Amniotic epithelial cell (primary cell): ENCODE measurements at places on chromosomes 7 and 10.

- peak; percentile 84 for DNase-seq
These were observed 124.8 kb downstream of the KIAA1217 start for GRCh38 chr10:24333736-24334135.

DNA sequence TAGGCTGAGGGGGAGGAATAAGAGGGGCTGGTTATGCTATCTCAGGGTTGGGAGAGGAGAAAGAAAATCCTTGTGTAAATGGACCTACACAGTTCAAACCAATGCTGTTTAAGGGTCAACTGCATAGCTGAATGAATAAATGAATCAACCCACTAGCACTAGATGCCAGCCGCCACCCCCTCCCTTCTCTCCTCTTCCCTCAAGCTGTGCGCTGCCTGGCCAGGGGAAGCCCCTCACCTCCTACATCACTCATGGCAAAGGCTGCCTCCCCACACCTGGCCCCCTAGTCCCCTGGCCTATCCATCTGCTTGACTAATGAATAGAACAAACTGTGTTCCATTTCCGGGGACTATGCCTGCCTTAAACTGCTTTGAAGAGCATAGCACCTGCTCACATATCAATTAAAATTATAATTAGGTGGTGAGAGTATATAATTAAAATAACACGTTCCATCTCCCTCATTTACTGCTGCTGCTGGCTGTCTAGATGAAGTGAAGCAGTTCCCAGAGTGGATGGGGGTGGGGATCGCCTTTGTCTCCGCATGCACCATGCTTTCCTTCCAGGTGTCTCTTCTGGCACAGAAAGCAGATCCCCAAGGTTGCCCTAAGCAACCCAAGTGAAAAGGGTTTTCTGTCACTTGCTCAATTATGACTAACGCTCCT, 32.6 kb downstream of the GRID1 start:
- no peak for DNase-seq

- peak; percentile 11 for DNase-seq
These were observed 27.9 kb downstream of the CADPS2 start for GRCh38 chr7:122858320-122858719.

GRCh38 chr7:99473315-99473596, 566 bp downstream of the ZNF789 start:
- DNase-seq = peak; percentile 90

DNA sequence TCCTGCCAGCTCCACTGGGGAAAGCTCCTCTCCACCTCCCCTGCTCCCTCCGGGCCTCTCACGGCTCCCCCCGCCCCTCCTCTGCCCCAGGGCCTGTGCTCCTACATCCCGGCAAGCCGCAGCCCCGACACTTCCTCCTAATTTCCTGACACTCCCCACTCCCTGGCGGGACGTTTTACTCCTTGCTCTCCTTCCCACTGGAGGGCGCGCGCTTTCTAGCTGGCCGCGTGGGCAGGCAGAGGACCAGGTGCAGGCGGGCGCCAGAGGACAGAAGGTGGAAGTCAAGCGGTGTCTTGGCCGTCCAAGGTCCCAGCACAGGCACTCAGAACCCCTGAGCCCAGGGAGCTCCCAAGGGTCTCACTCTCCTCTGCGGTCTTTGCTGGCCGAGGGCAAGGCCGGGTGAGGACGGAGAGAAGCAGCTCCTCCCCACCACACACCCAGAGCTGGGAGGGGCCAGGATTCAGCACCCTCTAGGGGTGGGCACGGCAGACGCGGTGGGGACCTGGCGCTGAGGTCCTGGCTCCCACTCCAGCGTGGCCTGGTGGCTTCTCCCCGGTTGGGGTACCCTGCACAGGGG, 19.1 kb downstream of the ADAM8 start:
- peak; percentile 40 for DNase-seq

- no peak for DNase-seq
These were observed 331.8 kb downstream of the CALN1 start for GRCh38 chr7:72080341-72080766.

DNA sequence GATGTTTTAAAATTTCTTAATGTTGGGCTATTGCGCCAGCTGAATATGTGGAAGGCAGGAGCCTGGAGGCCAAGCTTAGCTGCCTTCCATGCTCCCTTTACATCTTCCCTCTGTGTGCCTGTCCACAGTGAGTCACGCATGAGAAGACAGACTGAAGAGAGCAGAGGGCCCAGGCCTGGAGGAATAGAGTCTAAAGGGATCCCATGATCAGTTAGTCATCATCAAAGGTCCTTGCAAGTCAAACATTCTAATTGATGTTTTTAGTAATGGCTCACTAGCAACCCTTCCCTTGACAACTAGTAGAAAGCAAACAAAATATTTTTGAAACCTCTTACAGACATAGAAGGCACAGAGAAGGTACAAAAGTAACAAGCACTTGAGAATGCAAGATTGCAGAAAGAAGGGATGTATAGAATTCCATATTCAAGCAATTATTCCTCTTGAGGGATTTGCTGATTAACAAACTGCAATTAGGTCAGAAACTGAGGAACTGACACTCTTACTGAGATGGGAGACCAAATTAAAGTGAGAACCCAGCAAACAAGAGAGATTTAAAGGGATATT, 30.7 kb upstream of the APBB1IP start:
- peak; percentile 14 for DNase-seq

DNA sequence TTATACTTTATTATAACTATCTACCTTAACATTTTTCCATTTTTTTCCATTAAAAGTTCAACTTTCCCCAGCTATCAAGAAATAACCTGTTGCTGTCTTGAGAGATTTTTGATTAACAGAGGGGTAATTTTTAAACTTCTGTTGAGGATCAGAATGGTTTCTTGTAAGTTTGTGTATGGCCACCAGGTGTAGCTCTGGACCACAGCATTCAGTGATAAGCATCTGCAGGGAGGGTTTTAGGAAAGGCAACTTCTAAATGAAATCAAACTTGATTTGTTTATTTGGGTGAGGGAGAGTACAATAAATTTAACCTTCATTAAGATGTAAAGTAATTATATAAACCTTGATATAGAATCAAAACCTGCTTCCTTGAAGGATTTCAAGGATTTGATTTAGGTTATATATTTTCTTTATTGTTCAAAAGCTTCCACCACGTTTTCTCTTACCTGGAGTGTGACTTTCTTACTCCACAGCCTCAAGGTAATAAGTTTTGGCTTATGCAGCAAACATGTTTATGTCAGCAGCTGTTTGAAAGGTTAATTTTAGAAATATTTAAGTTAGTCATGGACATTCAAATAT, 153.3 kb downstream of the STK31 start:
- DNase-seq = peak; percentile 65

DNA sequence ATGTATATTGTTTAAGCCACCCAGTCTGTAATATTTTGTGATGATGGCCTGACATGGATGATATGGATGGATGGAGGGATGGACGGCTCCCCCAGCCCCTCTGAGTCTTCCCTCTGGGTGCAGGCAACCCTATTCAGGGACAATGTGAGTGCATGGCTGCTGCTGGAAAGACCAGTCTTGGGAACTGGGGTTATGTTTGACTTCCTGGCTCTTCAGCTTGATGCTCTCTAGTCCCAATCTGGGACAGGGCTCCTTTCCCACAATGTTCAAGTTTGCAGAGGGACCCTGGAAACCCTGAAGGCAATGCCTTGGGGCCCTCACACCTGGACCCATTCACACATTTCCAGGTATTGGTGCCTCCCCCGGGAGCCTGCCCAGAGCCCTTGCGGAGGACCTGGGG, 52.3 kb upstream of the RET start:
- DNase-seq = no peak

DNA sequence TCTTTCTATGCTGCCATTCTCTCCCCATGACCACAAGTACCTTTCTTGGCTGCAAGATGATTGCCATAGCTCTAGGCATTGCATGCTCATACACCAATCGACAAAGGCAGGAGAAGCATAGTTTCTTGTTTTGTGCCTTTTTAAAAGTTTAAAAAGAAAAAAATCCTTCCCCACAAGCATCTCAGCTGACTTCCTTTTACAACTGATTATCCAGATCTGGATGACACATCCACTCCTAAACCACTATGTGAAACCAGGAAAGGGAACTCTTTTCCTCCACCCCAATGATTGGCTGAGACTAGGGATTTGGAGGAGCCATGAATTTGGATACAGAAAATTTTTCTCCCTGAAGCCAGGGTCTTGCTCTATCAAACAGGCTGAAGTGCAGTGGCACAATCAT, 14.5 kb upstream of the LRRC4 start:
- DNase-seq = no peak

- no peak for DNase-seq
These were observed 5.0 kb downstream of the RBAK start for GRCh38 chr7:5050676-5051075.

- no peak for DNase-seq
These were observed 1.3 kb upstream of the MUC12 start for GRCh38 chr7:100968031-100968430.

GRCh38 chr10:31635415-31636065, 293.1 kb downstream of the ARHGAP12 start:
- DNase-seq = peak; percentile 55

DNA sequence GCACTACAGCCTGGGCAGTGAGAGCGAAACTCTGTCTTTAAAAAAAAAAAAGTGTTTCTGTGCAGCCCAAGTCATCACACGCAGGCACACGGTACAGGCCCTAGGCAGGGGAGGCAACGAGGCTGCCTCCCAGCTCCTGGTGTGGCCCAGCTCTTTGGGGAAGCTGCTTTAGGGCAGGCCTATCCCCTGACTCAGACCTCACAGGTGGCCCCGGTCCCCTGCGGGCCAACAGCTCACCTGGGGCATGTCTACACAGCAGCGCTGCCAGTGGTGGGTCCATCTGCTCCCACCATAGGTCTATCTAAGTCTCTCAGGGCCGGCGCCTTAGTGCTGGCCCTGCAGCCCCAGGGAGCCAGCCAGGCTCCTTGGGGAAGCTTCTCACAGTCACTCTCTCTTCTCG, 31.4 kb downstream of the ZAN start:
- DNase-seq = no peak

DNA sequence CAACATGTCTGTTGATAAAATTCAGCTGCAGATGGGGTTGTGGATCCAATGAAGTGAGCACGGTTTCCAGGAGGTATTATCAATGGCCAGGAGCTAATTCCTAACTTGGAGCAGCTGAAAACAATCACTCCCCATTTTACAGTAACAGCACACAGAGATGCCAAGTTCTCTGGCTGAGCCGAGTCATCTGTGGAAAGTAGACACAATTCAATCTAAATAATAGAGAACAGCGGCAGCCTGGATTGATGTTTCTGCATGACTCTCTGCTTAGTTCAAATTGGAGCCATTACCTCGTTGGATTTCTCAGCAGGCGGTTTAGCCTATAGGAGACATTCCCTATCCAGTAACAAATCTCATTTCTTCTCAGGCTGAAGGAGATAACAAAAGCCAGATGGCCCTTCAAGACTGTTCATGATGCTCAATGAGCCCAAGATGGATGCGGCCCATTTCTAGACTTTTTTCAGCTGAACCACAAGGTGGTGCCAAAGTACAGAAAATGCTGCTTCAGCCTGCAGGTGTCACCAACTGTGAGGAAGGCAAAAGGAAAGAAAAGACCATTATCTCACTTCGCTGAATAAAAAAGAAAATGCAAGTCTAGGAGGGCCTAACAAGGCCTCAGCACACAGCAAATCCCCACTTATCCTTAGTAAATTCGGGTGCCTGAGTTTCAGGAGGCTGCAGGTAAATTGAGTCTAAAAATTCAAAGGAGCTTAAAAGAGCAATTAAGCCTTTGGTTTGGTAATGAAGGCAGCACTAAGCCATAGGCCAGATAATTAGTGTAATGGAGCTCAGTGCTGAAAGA, 83.7 kb downstream of the SLC16A9 start:
- peak; percentile 87 for DNase-seq

- DNase-seq = no peak
These were observed 76.8 kb downstream of the DIP2C start for GRCh38 chr10:612696-613095.

DNA sequence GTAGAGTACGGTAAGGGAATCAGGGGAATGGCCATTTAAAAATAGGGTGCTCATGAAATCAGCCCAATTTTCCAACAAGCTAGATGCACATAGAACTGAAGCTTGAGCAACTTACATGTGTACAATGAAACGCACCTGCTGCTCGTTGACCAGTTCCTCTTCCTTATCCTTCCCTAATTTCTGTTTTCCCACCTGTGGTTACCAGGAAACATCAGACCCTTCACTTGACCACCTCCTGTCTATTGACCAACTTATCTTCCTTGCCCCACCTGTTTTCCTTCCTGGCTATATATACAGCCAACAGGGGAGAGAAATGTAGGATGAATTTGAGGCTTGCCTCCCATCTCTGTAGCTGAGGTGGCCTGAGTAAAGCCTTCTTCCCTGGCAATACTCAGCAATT, 37.8 kb upstream of the RAPGEF5 start:
- DNase-seq = no peak

GRCh38 chr10:76868098-76868977, 769.3 kb downstream of the KCNMA1 start:
- no peak for DNase-seq

- no peak for DNase-seq
These were observed 199.8 kb downstream of the JCAD start for GRCh38 chr10:29859521-29860130.

DNA sequence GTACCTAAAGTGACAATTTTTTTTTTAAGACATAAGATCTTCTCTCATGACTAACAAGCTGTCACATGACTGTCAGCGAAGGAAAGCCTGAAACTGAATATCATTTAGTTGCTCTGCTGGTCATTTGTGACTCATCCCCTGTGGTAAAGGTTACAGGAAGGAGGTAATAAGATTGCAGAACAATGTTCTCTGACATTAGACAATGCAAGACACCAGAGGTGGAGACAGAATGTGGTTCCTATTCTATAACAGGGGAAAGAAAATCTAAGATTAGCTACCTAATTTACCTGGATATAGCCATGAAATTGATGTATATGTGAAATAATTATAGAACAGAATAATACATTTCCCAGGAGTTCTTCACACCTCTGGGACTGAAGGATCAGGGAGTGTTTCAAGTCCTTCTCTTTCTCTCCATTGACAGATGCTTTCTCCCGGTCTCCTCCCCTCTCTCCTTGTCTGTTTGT, 47.7 kb downstream of the LRGUK start:
- peak; percentile 83 for DNase-seq

- no peak for DNase-seq
These were observed 142.6 kb upstream of the CDC14C start for GRCh38 chr7:48781752-48782151.

DNA sequence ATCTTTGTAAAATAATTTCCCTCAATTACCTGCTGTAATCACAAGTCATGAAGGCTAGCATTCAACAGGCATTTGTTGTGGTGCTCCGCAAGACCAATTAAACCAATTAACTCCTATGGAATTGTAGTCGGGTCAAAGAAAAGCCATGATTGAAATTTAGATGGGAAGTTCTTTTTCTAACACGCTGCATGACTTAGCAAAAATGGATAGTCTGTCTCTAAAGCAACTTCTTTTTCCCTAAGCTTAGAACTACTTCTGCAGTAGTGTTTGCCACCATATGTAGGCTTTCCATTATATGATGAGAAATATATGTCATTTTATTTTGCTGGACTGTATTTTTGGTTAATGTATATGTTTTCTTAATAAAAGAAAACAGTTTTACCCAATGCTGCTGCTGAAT, 119.1 kb downstream of the TSPAN12 start:
- DNase-seq = no peak

- DNase-seq = no peak
These were observed 154.6 kb upstream of the TARP start for GRCh38 chr7:38428041-38428440.

- DNase-seq = peak; percentile 39
These were observed 683 bp upstream of the ENTPD7 start for GRCh38 chr10:99658622-99659030.
